GM23338 (cell line): ENCODE measurements at places on chromosomes 3 and 15. TPM values are rescaled to one million over a fixed set of nuclear protein-coding genes. Genes with fewer than 3 reads are reported as not detected.

MKRN3 gene
- polyA plus RNA-seq, result not detected in 2 replicates

CHRFAM7A gene
- polyA plus RNA-seq, result 0.99 and 1.4 TPM in 2 replicates

DNA sequence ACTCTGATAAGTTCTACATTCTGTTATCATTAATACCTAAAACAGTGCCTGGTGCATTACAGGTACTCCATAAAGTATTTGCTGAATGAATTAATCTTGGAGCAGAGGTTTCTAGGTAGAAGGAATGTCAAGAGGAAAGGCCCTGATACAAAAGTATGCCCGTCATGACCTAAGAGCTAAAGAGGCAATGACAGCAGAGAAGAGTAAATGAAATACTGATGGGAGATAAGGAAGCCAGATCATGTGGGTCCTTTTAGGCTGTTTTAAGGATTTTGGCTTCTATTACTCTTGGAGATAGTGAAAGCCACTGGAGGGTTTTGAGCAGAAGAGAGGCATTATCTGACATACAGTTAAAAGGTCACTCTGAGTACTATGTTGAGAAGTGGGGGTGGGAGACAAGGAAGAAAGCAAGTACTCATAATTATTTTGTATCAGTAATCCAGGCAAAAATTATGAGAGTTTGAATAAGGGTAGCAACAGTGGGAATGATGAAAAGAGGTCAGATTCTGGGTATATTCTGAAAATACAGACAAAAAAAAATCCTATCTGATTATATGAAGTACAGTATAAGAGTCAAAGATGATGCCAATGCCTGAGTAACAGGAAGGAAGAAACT, 48.3 kb downstream of the DENND4A start:
- H3K4me3 ChIP-seq, result no peak overlapping the region
- H3K4me1 ChIP-seq, result no peaks in the 10 kb centered on the region
- DNase-seq, result no peak
- no peaks in the 10 kb centered on the region for H3K27me3 ChIP-seq

DNA sequence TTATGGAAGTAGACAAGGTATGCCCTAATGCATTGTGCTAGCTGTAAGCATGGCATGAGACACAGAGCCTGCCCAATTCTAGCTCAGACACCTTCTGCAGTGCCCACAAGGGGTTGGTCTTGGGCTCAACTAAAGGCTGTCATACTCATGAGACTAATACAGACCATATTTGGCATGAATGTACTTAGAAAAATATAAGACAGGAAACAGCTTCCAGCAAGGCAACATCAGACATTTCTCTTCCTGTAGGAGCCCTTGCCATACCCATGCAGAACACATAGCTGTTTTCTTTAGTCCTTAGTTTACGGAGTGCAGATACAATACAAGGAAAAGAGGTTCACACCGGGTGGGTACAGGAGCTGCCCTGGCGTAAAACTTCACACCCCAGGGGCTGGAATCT, 30.5 kb upstream of the NR1I2 start:
- no peak overlapping the region for H3K27ac ChIP-seq
- no peaks in the 10 kb centered on the region for H3K27me3 ChIP-seq
- no peak overlapping the region for H3K4me3 ChIP-seq
- no peak for DNase-seq
- H3K4me1 ChIP-seq, result no peaks in the 10 kb centered on the region
- no peaks in the 10 kb centered on the region for H3K36me3 ChIP-seq

- no peaks in the 10 kb centered on the region for H3K27me3 ChIP-seq
- H3K27ac ChIP-seq, result no peak overlapping the region
- H3K4me3 ChIP-seq, result no peak overlapping the region
- no peaks in the 10 kb centered on the region for H3K36me3 ChIP-seq
Observed at GRCh38 chr15:77744398-77744797, 111.7 kb upstream of the LINGO1 start.

- no peak overlapping the region for H3K27ac ChIP-seq
- H3K36me3 ChIP-seq, result no peaks in the 10 kb centered on the region
- DNase-seq, result peak; percentile 25
- H3K4me1 ChIP-seq, result peaks cover 8% of the 10 kb centered on the region; the same call in 1 of the 2 replicates
- no peak overlapping the region for H3K4me3 ChIP-seq
- H3K27me3 ChIP-seq, result no peaks in the 10 kb centered on the region
Observed at GRCh38 chr3:163891771-163892170, 1186.5 kb downstream of the SI start.

DNA sequence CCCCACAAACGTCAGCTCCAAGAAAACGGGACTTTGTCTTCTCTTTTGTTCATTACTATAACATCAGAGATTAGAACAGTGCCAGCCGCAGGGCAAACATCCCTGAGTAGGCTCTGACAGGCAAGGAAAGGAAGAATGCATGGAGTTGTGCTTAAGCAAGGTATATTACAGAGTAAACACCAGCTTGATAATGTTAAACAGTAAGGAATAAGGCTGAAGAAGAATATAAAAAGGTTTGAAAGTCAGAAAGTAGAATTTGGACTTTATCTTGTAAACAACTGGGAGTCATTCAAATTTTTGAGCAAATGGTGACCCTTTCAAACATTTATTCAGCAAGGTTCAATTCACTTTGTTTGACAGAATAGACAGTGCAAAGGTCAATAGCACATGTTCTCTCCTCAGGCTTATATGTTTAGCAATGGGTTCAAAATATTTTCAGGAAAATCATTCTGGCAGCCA, 11.0 kb downstream of the GABPB1 start:
- no peak overlapping the region for H3K27ac ChIP-seq
- H3K27me3 ChIP-seq, result no peaks in the 10 kb centered on the region
- H3K4me3 ChIP-seq, result no peak overlapping the region
